ENCODE measurements at places on chromosomes 12 and 14.

- DNase-seq, result no peak
Measured at GRCh38 chr14:43540948-43541347, 966.1 kb downstream of the FSCB start.

GRCh38 chr14:64800000-64800399 lies 79.7 kb downstream of the SPTB start:
- peak; percentile 46 for DNase-seq

- no peak for DNase-seq
Measured at GRCh38 chr14:21213652-21214051, 55.6 kb downstream of the HNRNPC start.

DNA sequence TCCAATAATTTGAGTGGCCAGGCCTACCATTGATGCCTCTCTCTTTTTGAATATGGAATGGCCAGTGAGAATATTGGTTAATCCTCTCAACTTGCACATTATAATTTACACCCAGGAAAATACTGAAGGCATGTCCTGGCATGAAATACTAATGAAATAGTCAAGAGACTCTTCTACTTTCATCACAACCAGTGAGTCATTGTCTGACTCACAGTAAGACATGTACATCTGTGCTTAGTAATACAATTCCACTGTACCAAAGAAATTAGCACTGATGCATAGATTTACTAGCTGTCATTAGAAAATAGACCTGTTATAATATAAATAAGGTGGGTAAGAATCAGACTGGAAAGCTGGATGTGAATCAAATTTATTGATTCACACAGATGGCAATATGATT lies 31.6 kb downstream of the KCNC2 start:
- DNase-seq, result peak; percentile 64

- no peak for DNase-seq
Measured at GRCh38 chr12:69044887-69045286, 111.9 kb upstream of the CPM start.

DNA sequence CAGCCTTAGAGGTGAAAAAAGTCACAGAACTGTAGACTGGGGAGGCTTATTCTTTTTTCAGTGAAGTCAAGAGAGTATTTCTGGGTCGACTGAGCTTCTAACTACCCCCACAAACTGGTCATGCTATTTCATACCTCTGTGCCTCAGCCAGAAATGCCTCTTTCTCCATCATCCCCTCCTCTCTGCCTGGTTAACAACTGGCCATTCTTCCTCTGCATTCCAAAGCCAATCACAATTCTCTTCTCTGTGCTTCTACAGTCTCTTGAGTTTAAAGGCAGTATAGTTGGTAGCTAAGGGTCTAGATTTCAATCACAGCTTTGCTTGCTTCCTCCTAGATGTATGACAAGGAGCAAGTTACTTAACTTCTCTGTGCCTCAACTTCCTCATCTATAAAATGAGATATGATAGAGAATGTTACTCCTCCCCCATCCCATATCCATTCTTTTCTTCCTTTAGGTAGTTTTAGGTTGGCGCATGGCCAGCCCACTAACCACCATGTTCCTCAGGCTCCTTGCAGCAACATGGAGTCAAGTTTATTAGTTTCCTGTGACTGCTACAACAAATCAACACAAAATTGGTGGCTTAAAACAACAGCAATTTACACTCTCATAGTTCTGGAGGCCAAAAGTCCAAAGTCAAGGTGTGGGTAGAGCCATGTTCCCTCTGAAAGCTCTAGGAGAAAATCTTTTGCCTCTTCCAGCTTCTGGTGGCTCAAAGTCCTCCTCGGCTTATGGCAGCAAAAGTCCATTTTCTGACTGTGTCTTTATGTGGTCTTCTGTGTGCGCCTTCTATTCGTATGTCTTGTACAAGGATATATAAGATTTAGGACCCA lies 62.5 kb downstream of the ITPR2 start:
- no peak for DNase-seq

- DNase-seq, result no peak
Measured at GRCh38 chr12:944211-944610, 5.3 kb downstream of the RAD52 start.

DNA sequence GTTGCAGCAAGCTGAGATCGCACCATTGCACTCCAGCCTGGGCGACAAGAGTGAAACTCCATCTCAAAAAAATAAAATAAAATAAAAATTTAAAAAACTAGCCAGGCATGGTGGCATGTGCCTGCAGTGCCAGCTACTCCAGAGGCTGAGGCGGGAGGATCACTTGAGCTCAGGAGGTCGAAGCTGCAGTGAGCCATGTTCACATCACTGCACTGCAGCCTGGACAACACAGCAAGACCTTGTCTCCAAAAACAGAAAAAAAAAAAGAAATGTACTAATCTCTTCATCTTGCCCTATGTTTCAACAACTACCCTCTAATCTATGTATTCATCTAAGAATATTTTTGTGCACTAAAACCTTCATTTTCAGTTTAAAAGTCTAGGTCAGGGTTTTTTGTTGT lies 6.5 kb downstream of the NAA25 start:
- DNase-seq, result no peak

DNA sequence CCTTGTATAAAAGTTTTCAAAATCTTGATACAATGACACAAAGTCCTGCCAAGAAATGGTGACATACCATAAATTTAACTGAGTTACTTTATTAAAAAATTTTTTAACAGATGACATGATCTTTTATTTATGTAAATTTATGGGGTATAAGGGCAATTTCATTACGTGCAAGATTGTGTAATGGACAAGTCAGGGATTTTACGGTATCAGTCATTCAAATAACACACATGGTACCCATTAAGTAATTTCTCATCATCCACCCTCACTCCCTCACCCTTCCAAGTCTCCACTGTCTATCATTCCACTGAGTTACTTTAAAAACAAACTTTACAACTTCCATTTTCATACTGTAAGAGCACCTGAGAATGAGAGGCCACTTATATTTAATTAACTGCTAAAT lies 37.4 kb downstream of the SPTLC2 start:
- no peak for DNase-seq

- DNase-seq, result no peak
Measured at GRCh38 chr14:103649001-103649400, 20.0 kb downstream of the KLC1 start.

DNA sequence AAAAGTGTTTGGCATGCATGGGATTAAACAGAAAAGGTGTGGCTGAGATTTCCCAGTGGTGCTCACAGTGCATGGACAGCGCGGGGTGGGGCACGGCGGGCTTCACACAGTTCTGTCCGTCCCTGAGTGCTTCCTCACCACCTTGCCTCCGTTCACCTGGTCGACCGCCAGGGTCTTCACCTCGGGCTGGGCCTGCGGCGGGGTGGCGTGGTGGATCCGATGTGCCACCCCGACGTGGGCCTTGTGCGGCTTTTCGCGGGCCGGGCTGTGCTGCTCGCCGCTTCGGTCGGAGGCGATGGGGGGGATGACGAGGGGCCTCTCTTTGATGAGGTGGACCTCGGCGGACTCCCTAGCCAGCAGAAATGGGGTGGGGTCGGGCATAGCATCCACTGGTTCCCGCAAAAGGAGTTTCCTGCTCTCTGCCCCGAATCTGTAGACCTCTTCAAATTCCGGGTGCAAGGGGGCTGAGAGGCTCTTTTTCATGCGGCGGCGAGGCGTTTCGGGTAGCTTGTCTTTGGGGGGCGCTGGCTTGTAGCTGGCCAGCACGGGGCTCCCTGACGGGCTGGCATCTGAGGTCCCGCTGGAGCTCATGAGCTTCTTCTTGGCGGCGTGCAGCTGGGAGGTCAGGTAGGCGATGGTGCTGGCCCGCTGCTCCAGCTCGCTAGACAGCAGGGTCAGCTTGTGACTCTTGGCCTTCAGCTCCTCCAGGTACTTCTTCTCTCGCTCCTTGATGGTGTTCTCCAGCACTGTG lies 35.5 kb downstream of the CCDC92 start:
- no peak for DNase-seq
